Brain pericyte (primary cell): ENCODE measurements at places on chromosomes 2 and 18.

- no peak for DNase-seq
These were observed 2.2 kb upstream of the TMBIM1 start for GRCh38 chr2:218294430-218295022.

GRCh38 chr2:65388051-65388531 lies 44.3 kb downstream of the SPRED2 start:
- DNase-seq, result no peak

DNA sequence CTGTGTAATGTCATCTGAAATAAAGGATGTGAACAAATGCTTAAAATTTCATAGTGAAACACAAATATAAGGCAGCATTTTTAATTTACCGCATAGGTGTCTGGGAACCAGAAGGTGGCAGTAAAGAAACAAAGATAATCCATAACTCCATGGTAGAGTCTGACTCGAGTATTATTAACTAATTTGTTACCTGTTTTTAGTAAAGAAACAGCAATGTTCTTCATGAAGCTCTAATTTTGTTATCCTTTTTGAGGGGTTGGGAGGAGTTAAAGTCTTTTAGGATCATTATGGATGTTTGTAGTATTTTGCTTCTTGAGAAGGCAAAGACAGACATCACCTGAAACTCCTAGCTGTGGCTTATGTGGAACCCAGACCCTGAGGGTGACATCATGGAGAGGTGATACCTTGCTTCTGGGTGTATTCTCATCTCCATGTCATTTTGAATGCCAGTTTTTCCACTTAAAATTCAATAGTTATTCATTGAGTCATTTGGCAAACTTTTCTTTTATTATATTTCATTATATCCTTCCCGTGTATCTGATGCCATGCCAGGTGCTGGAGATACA lies 286.2 kb upstream of the EPAS1 start:
- no peak for DNase-seq

- no peak for DNase-seq
These were observed 101.5 kb upstream of the DSEL start for GRCh38 chr18:67618061-67618460.

DNA sequence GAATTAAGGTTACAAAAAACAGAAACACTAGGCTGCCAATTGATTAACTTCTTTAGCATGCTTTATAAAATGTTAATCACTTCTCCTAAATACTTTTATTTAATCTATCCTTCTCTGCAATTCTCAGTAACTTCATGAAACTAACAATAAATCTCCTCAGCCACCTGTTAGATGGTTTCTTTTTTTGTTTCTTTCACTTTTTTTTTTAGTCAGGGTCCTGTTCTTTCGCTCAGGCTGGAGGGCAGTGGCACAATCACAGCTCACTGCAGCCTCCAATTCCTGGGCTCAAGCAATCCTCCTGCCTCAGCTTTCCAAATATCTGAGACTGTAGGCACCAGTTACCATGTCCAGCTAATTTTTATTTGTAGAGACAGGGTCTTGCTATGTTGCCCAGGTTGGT lies 213.4 kb upstream of the STK17B start:
- DNase-seq, result no peak

- no peak for DNase-seq
These were observed 215.3 kb upstream of the GULP1 start for GRCh38 chr2:188076149-188077056.
